ENCODE measurements at places on chromosomes 1 and 21. TPM values are rescaled to one million over a fixed set of nuclear protein-coding genes. Genes with fewer than 3 reads are reported as not detected.

The TSPEAR gene
- 3.2 TPM for total RNA-seq

The NTRK1 gene
- 3.8 TPM for total RNA-seq

The PTPN22 gene
- not detected for total RNA-seq

The BTBD19 gene
- total RNA-seq = 1.3 TPM

DNA sequence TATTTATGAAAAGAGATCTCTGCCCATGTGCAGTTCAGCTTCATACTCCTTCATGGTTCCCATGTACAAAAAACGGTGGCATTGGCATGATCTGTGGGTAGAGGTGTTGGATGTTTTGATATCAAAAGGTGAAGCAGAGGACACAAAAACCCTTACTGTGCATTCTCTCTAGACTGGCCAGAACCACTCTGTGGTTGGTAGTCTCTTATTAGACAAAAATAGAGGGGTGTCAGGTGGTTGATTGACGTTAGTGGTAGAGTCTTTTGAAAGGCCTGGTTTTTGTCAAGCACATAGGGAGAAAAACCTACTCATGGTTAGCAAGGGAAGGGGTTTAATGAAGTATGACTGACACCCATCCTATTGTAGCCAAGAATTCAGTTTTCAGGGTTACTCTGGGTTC, 400.0 kb upstream of the TMPRSS15 start:
- no peak overlapping the region for H3K27ac ChIP-seq
- no peaks in the 10 kb centered on the region for H3K27me3 ChIP-seq
- H3K36me3 ChIP-seq = no peaks in the 10 kb centered on the region
- no peak overlapping the region for H3K4me3 ChIP-seq
- H3K4me1 ChIP-seq = no peaks in the 10 kb centered on the region
- no peak for DNase-seq

DNA sequence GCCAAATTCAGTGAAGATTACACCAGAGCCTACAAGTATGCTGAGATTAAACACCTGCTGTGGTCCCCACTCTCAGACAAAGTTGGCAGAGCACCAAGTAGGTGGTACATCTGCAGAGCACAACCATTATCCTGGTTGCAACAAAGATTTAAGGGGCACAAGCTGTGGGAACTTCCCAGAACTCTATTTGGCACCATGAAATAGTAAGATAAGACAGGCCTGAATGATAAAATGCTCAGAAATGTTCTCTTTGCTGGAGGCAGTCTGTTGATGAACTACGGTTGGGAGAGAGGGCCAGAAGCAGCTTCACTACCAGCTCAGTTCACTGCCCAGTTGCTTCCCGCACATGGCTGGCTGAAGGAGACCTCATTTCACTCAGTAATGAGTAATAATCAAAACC, 19.9 kb downstream of the RPL5 start:
- no peaks in the 10 kb centered on the region for H3K4me1 ChIP-seq
- H3K27me3 ChIP-seq = no peaks in the 10 kb centered on the region
- no peak overlapping the region for H3K4me3 ChIP-seq
- DNase-seq = no peak
- peaks cover 3% of the 10 kb centered on the region for H3K36me3 ChIP-seq

- DNase-seq = no peak
- H3K4me1 ChIP-seq = no peaks in the 10 kb centered on the region
- no peak overlapping the region for H3K4me3 ChIP-seq
- no peaks in the 10 kb centered on the region for H3K36me3 ChIP-seq
Observed at GRCh38 chr1:41864471-41865040, 54.2 kb downstream of the HIVEP3 start.
